ENCODE measurements at places on chromosomes 6 and 20.

- H3K4me1 ChIP-seq, result peaks cover 6% of the 10 kb centered on the region
- no peak overlapping the region for H3K4me3 ChIP-seq
- no peaks in the 10 kb centered on the region for H3K27me3 ChIP-seq
Measured at GRCh38 chr6:136604928-136605510, 54.8 kb upstream of the MAP7 start.

- peaks cover 1% of the 10 kb centered on the region for H3K36me3 ChIP-seq
- peak overlapping the region; percentile 30 for H3K4me3 ChIP-seq
- DNase-seq, result peak; percentile 8
- H3K4me1 ChIP-seq, result peaks cover 12% of the 10 kb centered on the region
Measured at GRCh38 chr6:169859978-169860703, 108.7 kb downstream of the ERMARD start.

DNA sequence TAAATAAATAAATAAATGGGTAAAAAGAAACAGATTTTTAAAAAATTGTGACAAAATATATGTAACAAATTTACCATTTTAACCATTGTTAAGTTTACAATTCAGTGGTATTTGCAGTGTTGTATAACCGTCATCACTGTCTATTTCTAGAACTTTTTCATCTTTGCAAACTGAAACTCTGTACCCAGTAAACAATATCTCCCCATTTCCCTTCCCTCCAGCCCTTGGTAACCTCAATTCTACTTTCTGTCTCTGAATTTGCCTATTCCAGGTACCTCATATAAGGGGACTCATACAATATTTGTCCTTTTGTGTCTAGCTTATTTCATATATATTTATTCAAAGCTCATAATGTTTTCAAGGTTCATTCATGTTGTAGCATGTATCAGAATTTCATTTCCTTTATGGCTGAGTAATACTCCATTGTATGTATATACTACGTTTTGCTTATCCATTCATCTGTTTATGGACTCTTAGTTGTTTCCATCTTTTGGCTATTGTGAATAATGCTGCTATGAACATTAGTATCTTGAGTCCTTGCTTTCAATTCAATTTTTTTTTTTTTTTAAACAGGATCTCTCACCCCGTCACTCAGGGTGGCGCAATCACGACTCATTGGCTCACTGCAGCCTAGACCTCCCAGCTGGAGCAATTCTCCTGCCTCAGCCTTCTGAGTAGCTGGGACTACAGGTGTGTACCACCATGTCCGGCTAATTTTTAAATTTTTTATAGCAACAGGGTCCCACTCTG, 8.9 kb downstream of the MANBAL start:
- H3K27me3 ChIP-seq, result no peaks in the 10 kb centered on the region
- no peak for DNase-seq
- no peak overlapping the region for H3K27ac ChIP-seq
- peaks cover 50% of the 10 kb centered on the region for H3K4me1 ChIP-seq

DNA sequence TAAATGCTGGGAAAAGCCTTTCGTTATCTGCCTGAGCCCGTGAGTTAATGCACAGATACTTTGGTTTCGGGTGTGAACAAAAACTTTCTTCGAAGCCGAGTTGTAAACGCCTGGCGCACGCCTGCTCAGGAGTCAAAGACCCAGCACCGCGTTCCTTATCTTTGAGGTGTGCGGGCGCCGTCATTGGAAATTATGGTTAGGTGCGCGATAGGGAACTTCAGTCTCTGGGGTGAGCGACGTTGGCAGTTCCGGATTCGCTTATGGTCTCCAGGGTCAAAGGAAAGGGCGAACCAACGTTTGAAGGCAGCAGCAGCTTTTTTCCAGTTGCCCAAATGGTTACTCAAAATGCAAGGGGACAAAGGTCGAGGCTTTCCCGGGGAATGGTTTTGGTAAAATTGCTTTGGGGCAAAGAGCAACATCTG, 853 bp downstream of the SLC22A3 start:
- no peak overlapping the region for H3K4me3 ChIP-seq
- no peak for DNase-seq
- H3K36me3 ChIP-seq, result no peaks in the 10 kb centered on the region

DNA sequence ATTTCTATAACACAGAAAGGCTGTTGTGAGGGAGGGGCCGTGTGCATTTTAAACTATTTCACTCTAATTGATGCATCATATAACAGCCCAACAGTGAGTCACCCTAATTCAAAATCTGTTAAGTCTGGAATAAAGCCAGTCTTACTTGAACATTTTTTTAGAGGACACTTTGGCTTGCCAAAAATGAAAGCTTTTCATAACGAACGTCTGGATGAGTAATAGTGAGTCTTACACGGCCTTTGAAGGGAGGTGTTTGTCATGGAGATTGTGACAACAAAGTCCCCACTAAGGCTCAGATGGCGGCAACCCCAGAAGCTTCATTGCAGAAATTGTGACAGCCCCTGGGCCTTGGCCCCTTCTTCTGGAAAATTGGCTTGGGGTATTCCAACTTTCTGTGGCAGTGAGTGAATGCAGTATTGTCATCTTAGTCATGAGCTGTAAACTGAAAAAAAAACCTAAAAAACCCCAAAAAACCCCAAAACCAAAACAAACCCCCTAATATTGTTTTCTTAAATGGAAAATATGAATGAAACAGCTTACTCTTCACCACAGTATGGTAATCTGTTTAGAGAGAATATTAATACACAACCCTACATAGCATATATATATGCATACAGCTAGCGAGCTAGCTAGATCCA, 92.6 kb upstream of the CLDN20 start:
- DNase-seq, result peak; percentile 35
- no peaks in the 10 kb centered on the region for H3K27me3 ChIP-seq
- peaks cover 5% of the 10 kb centered on the region for H3K36me3 ChIP-seq
- H3K4me1 ChIP-seq, result peaks cover 29% of the 10 kb centered on the region

DNA sequence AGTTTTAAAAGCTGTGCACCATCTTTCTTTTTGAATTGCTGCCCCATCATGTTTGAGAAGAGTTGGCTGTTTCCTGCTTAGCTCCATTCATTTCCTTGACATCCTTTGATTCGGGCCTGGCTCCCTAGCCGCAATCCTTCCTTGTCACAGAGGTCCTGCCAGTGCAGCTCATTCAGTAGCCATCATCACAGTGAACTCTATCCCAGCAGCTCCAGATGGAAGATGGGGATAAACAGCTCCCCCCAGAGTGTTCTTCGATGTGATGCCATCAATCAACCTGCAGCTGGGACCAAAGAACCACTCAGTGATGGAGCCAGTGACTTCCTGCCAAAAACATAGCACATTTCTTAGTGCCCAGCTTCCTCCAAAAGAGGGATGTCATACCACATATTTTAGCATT, 158.8 kb downstream of the FRK start:
- no peaks in the 10 kb centered on the region for H3K4me1 ChIP-seq
- H3K36me3 ChIP-seq, result no peaks in the 10 kb centered on the region
- H3K4me3 ChIP-seq, result no peak overlapping the region
- DNase-seq, result no peak
- no peaks in the 10 kb centered on the region for H3K27me3 ChIP-seq

DNA sequence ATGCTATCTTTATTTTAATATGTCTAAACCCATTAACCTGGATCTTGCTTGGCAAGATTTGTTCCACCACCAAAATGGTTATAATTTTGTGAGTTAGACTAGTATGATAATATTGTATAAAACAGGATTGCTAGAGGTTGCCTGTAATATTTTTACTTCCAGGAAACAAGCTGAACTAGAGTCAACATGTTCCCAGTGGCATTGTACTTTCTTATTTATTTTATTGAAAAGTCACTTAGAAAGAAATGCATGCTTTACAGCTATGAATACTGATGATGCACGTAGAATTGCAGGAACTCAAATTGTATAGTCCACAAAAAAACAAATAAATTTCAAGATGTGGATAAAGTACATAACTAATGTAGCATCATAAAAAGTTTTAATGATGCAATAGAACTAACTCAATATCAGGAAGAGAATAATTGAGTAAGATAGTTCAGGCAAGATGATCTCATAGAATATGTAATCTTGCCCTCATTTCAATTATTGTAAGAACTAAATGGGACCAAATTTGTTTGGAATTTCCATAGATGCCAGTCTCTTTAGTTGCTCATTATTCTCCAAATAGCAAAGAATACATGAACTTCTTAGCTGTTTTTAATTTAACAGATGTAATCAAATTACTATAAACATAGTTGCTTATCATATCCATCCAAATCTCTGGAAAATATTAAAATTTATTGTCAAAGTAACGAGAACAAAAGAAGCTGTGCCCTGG, 451.8 kb downstream of the COL12A1 start:
- no peak for DNase-seq
- no peak overlapping the region for H3K4me3 ChIP-seq
- no peak overlapping the region for H3K27ac ChIP-seq
- no peaks in the 10 kb centered on the region for H3K27me3 ChIP-seq
- peaks cover 2% of the 10 kb centered on the region for H3K36me3 ChIP-seq

- H3K27me3 ChIP-seq, result no peaks in the 10 kb centered on the region
- H3K36me3 ChIP-seq, result peaks cover 9% of the 10 kb centered on the region
- H3K27ac ChIP-seq, result peak overlapping the region; percentile 86
- DNase-seq, result no peak
- H3K4me3 ChIP-seq, result peak overlapping the region; percentile 79
Measured at GRCh38 chr6:129750360-129750759, 40.4 kb upstream of the ARHGAP18 start.

- no peak for DNase-seq
- no peaks in the 10 kb centered on the region for H3K36me3 ChIP-seq
- H3K27ac ChIP-seq, result no peak overlapping the region
- no peak overlapping the region for H3K4me3 ChIP-seq
Measured at GRCh38 chr6:148044261-148044751, 298.3 kb upstream of the SASH1 start.

- no peak for DNase-seq
- no peak overlapping the region for H3K4me3 ChIP-seq
- H3K27ac ChIP-seq, result no peak overlapping the region
- no peaks in the 10 kb centered on the region for H3K36me3 ChIP-seq
Measured at GRCh38 chr6:134449781-134450180, 131.9 kb upstream of the SGK1 start.

DNA sequence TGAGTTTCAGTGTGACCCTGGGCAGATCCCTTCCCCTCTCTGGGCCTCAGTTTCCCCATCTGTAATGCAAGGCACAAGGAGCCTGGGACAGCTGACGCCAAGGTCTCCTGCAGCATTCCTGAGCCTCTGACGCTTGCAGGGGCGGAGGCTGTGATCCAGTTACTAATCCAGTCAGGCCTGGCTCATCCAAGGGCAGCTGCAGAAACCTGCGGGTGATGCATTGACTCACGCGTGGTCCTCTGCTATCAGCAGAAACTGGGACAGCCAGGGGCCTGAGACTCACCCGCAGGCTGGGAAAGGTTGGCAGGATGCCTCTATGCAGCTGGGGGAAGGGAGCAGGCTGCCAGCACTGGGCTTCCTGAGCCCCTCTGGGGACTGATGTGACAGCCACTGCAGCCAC, 65.0 kb upstream of the SIRPA start:
- no peaks in the 10 kb centered on the region for H3K36me3 ChIP-seq
- DNase-seq, result no peak
- H3K27ac ChIP-seq, result no peak overlapping the region
- peaks cover 57% of the 10 kb centered on the region for H3K27me3 ChIP-seq
- no peak overlapping the region for H3K4me3 ChIP-seq

DNA sequence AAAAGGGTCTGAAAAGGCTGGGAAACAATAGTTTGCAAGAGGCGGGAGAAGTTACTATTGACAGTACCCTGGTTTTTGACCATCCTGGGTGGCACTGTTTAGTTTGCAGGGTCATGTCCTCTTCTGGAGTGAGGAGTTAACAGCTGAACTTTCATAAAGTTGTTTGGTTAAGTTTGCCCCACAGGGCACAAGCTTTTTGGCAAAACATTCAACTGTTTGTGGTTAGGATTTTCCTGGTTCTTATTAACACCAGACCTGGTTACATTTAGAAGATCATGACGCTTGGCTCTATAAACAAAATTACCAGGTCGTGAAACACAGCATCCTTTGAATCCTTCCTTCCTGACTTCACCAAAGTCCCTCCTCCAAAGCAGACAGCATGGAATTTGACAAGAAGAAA, 106.1 kb downstream of the RIN2 start:
- no peak overlapping the region for H3K27ac ChIP-seq
- no peak overlapping the region for H3K4me3 ChIP-seq
- peaks cover 9% of the 10 kb centered on the region for H3K27me3 ChIP-seq
- no peaks in the 10 kb centered on the region for H3K36me3 ChIP-seq
- no peak for DNase-seq
- no peaks in the 10 kb centered on the region for H3K4me1 ChIP-seq

DNA sequence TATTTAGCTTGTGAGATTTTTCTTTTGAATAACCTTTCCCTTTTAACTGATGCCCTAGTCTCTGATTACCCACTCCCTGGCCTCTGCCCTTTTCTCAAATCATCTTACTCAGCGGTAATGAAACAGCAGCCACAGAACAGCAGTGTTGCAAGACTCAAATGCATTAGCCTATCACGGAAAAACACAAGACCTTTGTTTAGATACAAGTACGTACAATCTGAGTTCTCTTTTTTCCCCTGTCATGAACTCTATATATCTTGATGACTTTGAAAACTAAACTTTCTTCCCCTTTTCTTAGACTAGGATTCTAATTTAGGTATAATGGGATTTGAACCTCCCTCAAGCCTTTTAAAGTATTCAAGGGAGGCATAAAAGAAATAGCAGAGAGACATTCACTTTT, 1034.9 kb downstream of the EYS start:
- H3K27ac ChIP-seq, result no peak overlapping the region
- H3K4me3 ChIP-seq, result no peak overlapping the region
- no peak for DNase-seq
- no peaks in the 10 kb centered on the region for H3K36me3 ChIP-seq
- H3K27me3 ChIP-seq, result no peaks in the 10 kb centered on the region

Measured in central memory CD8-positive, alpha-beta T cell (primary cell).